DND-41 (cell line): ENCODE measurements at places on chromosomes 4 and X.

- DNase-seq = no peak
- H3K4me1 ChIP-seq = no peaks in the 10 kb centered on the region
- H3K36me3 ChIP-seq = no peaks in the 10 kb centered on the region
- no peak overlapping the region for H3K27ac ChIP-seq
- no peak overlapping the region for H3K4me3 ChIP-seq
These were observed 33.9 kb downstream of the TRPC5 start for GRCh38 chrX:112048707-112049106.

GRCh38 chrX:40420899-40421729, 159.7 kb upstream of the ATP6AP2 start:
- no peak overlapping the region for H3K4me3 ChIP-seq
- DNase-seq = no peak
- H3K27me3 ChIP-seq = no peaks in the 10 kb centered on the region
- H3K4me1 ChIP-seq = no peaks in the 10 kb centered on the region

- H3K4me3 ChIP-seq = no peak overlapping the region
- no peak overlapping the region for H3K27ac ChIP-seq
- no peaks in the 10 kb centered on the region for H3K36me3 ChIP-seq
- no peak for DNase-seq
- H3K4me1 ChIP-seq = no peaks in the 10 kb centered on the region
- H3K27me3 ChIP-seq = no peaks in the 10 kb centered on the region
These were observed 43.3 kb upstream of the ADAM29 start for GRCh38 chr4:174874898-174875297.

DNA sequence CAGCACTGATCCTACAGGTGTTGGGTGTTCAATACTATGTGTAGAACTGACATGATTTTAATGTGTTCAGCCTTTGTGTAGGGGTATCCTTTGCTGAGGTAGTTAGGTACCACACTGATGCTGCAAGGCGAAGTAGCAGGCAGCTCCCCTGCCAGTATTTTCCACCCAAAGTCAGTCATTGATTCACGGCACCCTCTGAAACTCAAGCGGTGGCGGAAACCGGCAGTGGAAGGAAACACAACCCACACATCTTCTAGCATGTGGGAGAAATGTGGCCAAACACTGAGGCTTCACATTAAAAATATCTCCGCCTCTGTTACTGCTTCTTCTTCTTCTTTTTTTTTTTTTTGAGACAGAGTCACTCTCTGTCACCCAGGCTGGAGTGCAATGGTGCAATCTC, 126.3 kb downstream of the AASDH start:
- H3K27me3 ChIP-seq = no peaks in the 10 kb centered on the region
- H3K36me3 ChIP-seq = no peaks in the 10 kb centered on the region
- H3K4me3 ChIP-seq = no peak overlapping the region
- H3K27ac ChIP-seq = no peak overlapping the region
- H3K4me1 ChIP-seq = no peaks in the 10 kb centered on the region

- H3K36me3 ChIP-seq = no peaks in the 10 kb centered on the region
- no peaks in the 10 kb centered on the region for H3K27me3 ChIP-seq
- H3K27ac ChIP-seq = peak overlapping the region; percentile 80
- H3K4me1 ChIP-seq = peaks cover 23% of the 10 kb centered on the region
- H3K4me3 ChIP-seq = no peak overlapping the region
- peak; percentile 55 for DNase-seq
These were observed 258.5 kb upstream of the SLIT2 start for GRCh38 chr4:19993242-19993641.

DNA sequence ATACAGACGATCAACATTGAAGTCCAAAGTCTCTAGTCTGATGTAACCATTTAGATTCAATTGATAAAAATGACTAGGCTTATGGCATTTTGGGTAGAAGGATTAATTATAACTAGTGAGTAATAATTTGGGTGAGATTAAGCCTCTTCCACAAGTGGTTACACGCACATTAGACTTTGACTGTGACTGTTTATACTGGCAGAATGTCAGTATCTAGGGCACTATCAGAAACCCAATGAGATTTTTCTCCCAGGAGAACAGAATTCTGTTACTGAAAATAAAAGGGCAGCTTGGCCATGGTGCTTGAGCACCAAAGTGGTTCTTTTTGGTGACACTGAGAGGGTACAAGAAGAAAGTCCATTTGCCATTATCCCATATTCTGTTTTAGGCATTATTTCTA, 3.3 kb downstream of the PLS3 start:
- H3K4me1 ChIP-seq = no peaks in the 10 kb centered on the region
- H3K27ac ChIP-seq = no peak overlapping the region
- H3K4me3 ChIP-seq = no peak overlapping the region
- no peaks in the 10 kb centered on the region for H3K36me3 ChIP-seq

- DNase-seq = no peak
- no peak overlapping the region for H3K4me3 ChIP-seq
- no peaks in the 10 kb centered on the region for H3K36me3 ChIP-seq
These were observed 9.1 kb downstream of the ARHGAP36 start for GRCh38 chrX:131067216-131067615.

DNA sequence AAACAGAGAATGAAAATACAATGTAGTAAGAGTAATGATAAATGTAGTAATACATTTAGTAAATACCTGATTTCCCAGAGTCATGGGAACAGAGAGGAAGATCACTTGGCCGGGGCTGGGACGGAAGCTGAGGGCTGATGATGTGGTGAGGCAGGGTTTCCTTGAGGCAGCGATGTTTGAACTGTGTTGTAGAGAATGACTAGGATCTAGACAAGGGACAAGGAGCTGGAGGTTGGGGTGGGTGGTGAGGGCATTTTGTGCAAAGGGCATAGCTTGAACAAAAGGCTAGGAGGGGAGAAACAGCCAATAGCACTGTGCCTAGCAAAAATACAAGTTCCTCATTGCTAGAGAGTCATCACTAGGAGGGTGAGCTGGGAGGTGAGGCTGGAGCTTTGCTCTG, 64.3 kb upstream of the RAPGEF2 start:
- peaks cover 3% of the 10 kb centered on the region for H3K27me3 ChIP-seq
- H3K4me3 ChIP-seq = no peak overlapping the region
- DNase-seq = no peak
- H3K36me3 ChIP-seq = no peaks in the 10 kb centered on the region
- no peaks in the 10 kb centered on the region for H3K4me1 ChIP-seq
- no peak overlapping the region for H3K27ac ChIP-seq

- H3K27ac ChIP-seq = no peak overlapping the region
- no peak for DNase-seq
- no peaks in the 10 kb centered on the region for H3K36me3 ChIP-seq
- H3K27me3 ChIP-seq = no peaks in the 10 kb centered on the region
- no peak overlapping the region for H3K4me3 ChIP-seq
These were observed 983.4 kb upstream of the ADGRL3 start for GRCh38 chr4:60216752-60217151.

- H3K27ac ChIP-seq = no peak overlapping the region
- no peaks in the 10 kb centered on the region for H3K27me3 ChIP-seq
- H3K4me3 ChIP-seq = no peak overlapping the region
- H3K4me1 ChIP-seq = no peaks in the 10 kb centered on the region
- H3K36me3 ChIP-seq = no peaks in the 10 kb centered on the region; the same call in 1 of the 2 replicates
- DNase-seq = no peak
These were observed 281.3 kb downstream of the PPP3CA start for GRCh38 chr4:101065935-101066485.

GRCh38 chrX:70825366-70825765, 83.1 kb downstream of the TEX11 start:
- H3K36me3 ChIP-seq = no peaks in the 10 kb centered on the region
- no peaks in the 10 kb centered on the region for H3K4me1 ChIP-seq
- H3K27ac ChIP-seq = no peak overlapping the region
- DNase-seq = no peak
- no peaks in the 10 kb centered on the region for H3K27me3 ChIP-seq
- no peak overlapping the region for H3K4me3 ChIP-seq

GRCh38 chr4:25401066-25401465, 24.0 kb downstream of the ANAPC4 start:
- peaks cover 91% of the 10 kb centered on the region for H3K36me3 ChIP-seq
- H3K4me3 ChIP-seq = no peak overlapping the region
- no peak overlapping the region for H3K27ac ChIP-seq

DNA sequence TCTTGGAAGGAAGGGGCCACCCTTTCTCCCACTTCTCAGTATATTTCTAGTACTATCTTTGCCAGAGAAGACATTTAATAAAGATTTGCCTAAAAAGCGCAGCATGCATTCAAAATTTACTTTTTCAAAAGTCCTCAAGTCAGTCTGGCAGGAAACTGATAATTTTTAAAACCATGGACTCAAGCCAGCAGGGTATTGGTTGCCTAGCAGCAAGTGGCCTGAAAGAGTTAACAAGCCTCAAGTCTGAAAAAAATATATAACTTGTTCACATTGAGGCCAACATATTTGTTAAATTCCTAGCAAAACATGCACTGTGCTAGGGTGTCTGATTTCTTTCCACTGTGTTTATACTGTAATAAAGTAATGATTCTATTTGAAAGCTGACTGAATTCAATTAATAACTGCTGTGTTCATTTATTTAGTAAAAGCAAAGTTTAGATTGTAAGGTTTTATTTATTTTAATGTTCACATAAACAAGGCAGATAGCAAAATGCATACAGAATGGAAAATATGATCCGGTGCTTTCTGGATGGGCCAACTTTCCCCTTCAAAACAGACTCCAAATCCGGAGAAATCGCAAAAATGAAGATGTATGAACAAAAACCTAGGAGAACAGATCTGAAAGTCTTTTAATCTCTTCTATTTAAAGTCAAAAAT, 218.5 kb upstream of the FGF13 start:
- H3K4me1 ChIP-seq = no peaks in the 10 kb centered on the region
- H3K36me3 ChIP-seq = no peaks in the 10 kb centered on the region
- H3K27ac ChIP-seq = no peak overlapping the region
- H3K27me3 ChIP-seq = no peaks in the 10 kb centered on the region

DNA sequence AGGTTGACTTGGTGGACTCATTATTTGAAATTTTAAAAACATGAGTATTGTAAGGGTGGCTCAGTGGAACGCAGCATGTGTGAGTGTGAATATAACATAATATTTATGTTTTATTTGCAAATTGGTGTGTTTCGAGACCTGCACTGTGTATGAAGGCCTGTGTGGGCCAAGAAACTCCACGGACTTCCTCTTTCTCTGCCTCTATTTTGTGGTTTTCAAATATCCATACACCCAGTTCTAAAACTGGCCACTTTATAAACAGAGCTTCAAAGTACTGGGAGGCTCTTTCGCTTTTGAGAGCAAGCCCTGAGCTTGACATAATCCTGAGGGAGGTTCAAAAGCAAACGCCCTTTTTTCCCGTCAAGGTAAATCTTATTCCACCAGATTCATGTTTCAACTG, 187.7 kb downstream of the GPAT3 start:
- H3K4me1 ChIP-seq = no peaks in the 10 kb centered on the region
- no peak for DNase-seq
- H3K4me3 ChIP-seq = no peak overlapping the region
- no peak overlapping the region for H3K27ac ChIP-seq
- H3K27me3 ChIP-seq = peaks cover 2% of the 10 kb centered on the region

DNA sequence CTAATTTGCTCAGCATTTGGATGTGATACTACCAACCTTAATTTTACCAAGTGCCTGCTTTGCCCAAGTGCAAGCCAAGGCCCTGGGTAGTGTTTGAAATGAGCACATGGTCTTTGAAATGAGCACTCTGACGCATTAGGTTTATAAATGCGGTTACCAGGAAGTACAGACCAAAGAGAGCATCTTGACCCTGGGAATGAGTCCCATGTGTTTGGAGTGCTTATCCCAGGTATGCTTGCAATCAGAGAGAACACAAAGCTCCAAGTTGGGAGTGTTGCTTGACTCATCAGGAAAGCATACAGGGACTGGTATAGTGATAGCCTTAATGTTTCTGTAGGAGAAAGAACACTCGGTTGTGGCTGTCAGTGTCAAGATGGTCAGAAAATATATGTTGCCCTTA, 203.6 kb upstream of the MAMLD1 start:
- H3K36me3 ChIP-seq = no peaks in the 10 kb centered on the region
- no peak for DNase-seq
- no peaks in the 10 kb centered on the region for H3K27me3 ChIP-seq

DNA sequence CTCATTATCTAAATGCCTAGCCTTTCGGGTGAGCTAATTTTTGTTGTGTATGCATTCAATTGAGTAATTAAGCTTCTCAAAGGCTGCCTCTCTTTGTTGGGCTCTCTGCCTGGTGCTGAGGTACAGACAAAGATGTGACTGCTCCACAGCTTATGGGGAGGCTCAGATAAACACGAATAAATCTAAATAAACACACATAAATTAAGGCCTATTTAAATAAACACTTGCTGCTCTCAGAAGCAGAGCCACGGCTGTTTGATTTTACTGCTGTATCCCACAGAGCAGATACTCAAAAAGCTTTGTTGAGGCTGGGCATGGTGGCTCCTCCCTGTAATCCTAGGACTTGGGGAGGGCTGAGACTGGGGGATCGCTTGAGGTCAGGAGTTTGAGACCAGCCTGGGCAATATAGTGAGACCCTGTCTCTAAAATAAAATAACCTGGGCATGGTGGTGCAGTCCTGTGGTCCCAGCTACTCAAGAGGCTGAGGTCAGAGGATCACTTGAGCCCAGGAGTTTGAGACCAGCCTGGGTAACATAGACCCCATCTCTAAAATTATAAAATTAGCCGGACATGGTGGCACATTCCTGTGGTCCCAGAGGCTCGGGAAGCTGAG, 8.4 kb upstream of the CD99 start:
- no peaks in the 10 kb centered on the region for H3K27me3 ChIP-seq
- no peak overlapping the region for H3K4me3 ChIP-seq
- H3K36me3 ChIP-seq = peaks cover 6% of the 10 kb centered on the region; the same call in 1 of the 2 replicates
- peaks cover 5% of the 10 kb centered on the region; the same call in 1 of the 2 replicates for H3K4me1 ChIP-seq
- no peak for DNase-seq

DNA sequence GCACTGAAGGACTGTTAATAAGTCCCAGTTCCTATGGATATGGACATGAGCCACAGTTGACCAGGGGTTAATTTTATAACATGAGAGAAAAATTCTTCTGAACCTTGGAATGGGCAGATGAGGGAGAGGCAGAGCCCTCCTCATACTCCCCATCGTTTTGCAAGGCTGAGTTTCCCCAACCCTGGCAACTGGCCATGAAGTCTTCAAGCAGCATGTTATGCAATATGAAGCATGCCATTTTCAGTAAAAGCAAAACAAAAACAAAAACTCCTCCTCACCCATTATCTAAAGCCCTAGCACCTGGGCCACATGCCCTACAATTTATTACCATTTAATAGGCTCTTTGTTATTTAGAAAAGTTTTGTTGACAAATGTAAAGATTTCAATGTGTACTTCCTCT, 64.5 kb downstream of the GPC4 start:
- H3K4me1 ChIP-seq = no peaks in the 10 kb centered on the region
- DNase-seq = no peak
- H3K4me3 ChIP-seq = no peak overlapping the region
- no peak overlapping the region for H3K27ac ChIP-seq
